Endodermal cell (in vitro differentiated cells): ENCODE measurements at places on chromosomes 6 and 20. TPM values are rescaled to one million over a fixed set of nuclear protein-coding genes. Genes with fewer than 3 reads are reported as not detected.

The SIRPB1 gene
- total RNA-seq, result 0.42 to 1.1 TPM (median 0.47 TPM) in 3 replicates

GRCh38 chr6:39020136-39020535 lies 28.4 kb upstream of the GLP1R start:
- no peak for DNase-seq

- peak; percentile 98 for DNase-seq
Observed at GRCh38 chr6:44265007-44265721, at the start of gene NFKBIE. NFKBIE (minus strand) TSS chr6:44265551; CDS start chr6:44265346, 205 bp downstream.

GRCh38 chr20:48523191-48523995 lies 304.4 kb downstream of the PREX1 start:
- peak; percentile 86 for DNase-seq

The MRAP2 gene
- total RNA-seq, result 9.5 to 10.7 TPM (median 10.3 TPM) in 3 replicates

DNA sequence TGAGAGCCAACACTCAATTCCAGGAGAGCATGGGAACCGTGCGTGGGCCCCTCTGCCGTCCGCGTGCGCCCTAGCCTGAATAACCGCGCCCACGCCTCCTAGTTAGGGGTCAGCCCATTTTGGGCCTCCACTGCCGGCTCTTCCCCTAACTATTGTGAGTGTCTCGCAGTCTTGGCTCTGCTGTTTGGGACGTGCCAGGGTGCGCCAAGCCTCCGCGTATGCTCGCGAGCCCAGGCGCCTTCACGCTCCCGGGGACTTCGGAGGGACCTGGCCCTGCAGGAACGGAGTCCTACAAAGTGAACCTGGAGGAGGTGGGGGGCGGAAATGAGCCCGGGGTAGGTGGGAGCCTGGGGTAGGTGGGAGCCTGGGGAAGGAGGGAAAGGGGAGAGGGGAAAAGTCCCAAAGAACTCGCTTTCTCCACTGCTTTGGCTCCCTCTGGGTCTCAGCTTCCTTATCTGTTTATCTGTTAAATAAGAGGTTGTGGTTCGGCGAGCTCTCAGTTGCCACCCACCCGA lies 873 bp upstream of the GCM2 start:
- peak; percentile 79 for DNase-seq

GRCh38 chr6:124423621-124424020 lies 538.6 kb upstream of the RNF217 start:
- DNase-seq, result no peak

The ULBP3 gene
- total RNA-seq, result 2.7 to 4.4 TPM (median 3.8 TPM) in 3 replicates

DNA sequence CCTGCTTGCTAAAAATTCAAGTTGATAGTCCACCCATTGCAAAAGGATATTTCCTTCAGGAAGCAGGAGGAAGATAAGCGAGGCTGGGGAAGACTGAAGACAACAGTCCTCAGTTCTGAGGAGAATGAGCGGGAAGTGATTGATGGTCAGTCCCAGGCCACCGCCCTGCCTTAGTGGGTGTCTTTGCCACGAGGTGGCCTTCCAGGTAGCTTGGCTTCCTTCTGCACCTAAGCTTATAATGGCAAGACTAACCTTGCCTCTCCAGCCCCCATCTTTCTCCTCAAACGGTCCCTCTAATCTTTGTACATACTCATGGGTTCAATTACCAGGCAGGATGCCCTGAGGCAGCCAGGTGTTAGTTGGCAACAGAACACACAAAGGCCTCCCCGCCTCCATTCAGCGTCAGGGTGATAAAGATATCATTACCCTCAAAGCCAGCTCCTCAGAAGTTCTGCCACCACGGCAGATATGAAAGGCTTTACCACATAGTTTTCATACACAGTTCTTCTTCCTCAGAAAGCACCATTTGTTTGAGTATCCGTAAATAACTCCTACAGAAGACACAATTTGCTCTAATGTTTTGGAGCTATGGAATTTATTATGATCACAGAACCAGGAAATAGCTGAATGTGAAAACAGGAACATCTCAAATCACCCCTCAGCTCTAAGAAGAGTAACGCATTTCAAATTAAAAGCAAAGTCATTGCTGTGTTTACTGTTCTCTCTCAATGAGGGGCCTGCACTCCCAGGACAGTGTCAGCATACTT lies 249.4 kb downstream of the ATXN1 start:
- no peak for DNase-seq

GRCh38 chr6:133764008-133764753 lies 124.7 kb upstream of the TCF21 start:
- DNase-seq, result no peak

DNA sequence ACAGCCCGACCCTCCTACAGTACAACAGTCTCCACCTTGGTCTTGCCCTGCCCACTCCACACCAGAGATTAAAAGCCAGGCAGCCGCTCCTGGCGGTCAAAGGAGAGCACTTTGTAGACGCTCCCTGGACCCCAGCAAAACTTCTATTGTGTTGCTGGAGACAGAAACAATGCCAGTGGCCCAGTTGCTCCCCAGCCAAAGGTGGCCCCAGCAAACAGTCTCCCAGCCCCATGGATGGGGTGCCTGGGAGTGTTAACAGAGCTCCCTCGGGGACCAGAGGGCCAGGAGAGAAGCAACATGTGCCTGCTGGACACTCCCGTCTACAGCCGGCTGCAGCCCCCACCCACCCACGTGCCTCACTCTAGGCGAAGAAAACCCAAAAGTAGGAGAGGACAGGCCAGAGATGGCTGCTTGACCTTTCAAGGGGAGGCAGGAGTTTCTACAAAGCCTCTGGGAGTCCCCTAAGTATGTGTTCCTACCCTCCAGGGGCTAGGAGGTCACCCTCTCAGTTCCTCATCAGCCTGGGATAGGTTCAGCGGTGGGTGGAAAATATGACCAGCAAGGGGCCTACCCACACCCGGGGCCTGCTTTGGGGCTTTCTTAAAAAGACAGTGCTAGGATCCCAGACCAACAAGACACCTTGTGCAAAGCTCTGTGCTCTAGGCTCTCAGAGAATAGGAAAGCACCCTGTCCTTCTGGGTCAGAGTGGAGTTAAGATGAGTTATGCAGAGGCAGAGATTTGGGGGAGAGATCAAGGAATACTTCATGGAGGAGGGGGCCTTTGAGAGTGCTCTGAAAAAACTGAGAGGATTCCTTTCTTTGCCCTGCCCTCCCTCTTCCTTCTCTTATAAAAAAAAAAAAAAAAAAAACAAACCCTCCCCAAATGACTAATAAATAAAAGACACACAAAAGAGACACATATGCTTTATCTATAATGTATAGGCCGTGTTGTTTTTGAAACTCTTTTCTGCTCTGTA lies 19.0 kb upstream of the PREX1 start:
- peak; percentile 88 for DNase-seq

GRCh38 chr6:35247642-35248231 lies 11.8 kb upstream of the ZNF76 start:
- DNase-seq, result no peak

The ME1 gene
- total RNA-seq, result 10.9 to 15.4 TPM (median 14.3 TPM) in 3 replicates

DNA sequence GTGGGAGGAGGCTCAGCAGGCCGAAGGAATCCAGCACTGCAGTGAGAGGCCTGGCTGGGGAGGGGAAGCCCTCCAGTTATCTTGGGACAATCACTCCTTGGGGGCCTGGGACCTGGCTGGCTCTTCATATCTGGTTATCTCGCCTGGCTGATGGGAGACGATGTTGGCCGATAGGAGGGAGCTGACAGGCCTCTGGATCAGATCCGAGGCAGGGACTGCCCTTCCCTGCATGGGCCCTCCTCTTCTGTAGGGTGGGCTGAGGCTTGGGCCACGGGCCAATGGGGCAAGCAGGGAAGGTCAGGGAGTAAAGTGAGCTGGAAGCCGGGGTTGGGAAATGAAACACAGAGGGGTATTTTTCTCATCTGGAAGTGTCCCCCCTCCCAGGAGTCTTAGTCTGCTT lies 25.2 kb downstream of the MANBAL start:
- DNase-seq, result peak; percentile 79

- DNase-seq, result no peak
Observed at GRCh38 chr6:44355640-44356039, 13.2 kb downstream of the SPATS1 start.

The TREM2 gene
- total RNA-seq, result not detected in 3 replicates

GRCh38 chr20:4418141-4418540 lies 303.6 kb upstream of the PRND start:
- DNase-seq, result no peak

GRCh38 chr20:61682996-61683681 lies 382.5 kb downstream of the TAF4 start:
- no peak for DNase-seq
